ENCODE measurements at places on chromosomes 1 and 21. TPM values are rescaled to one million over a fixed set of nuclear protein-coding genes. Genes with fewer than 3 reads are reported as not detected.

The PLPP3 gene
- total RNA-seq = 31.5 TPM

The FLG2 gene
- total RNA-seq = 1.7 TPM

DNA sequence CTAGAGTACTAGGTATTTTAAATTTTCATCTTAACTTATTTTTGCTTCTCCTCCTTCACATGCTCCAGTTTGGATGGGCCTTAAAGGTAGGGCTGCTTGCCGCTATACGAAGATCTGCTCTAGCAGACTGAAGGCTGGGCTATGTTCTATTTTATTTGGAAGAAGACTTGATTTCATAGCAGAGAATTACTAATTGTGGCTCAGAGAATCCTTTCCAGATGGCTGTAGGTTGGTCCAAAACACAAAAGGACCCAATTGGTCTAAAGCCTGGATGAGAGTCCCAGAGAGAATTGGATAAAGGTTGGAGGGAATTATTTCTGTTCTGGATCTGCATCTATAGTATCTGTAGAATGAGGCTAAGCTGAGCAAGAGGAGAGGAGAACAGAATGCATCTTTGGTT, 719.4 kb upstream of the PTBP2 start:
- H3K4me3 ChIP-seq = no peak overlapping the region
- H3K4me1 ChIP-seq = no peaks in the 10 kb centered on the region
- H3K36me3 ChIP-seq = no peaks in the 10 kb centered on the region
- H3K27me3 ChIP-seq = no peaks in the 10 kb centered on the region

- H3K27ac ChIP-seq = peak overlapping the region; percentile 70
- H3K27me3 ChIP-seq = no peaks in the 10 kb centered on the region
- H3K4me1 ChIP-seq = no peaks in the 10 kb centered on the region
- H3K4me3 ChIP-seq = no peak overlapping the region
- H3K36me3 ChIP-seq = no peaks in the 10 kb centered on the region
Measured at GRCh38 chr1:12460911-12461621, 156.9 kb downstream of the DHRS3 start.

- H3K27ac ChIP-seq = no peak overlapping the region
- no peaks in the 10 kb centered on the region for H3K4me1 ChIP-seq
- DNase-seq = no peak
- H3K4me3 ChIP-seq = no peak overlapping the region
- no peaks in the 10 kb centered on the region for H3K36me3 ChIP-seq
Measured at GRCh38 chr1:114080511-114081436, 72.9 kb downstream of the SYT6 start.
